ENCODE measurements at places on chromosomes 3 and 15.

GRCh38 chr3:98602078-98602678, 8.8 kb upstream of the CPOX start:
- DNase-seq, result no peak

GRCh38 chr3:155744626-155745324, at the start of gene PLCH1:
TSS of gene PLCH1 (minus strand) at chr3:155745071. CDS start at chr3:155704224, 40,847 bp downstream.
- peak; percentile 27 for DNase-seq

GRCh38 chr15:45763170-45763869, 128.5 kb downstream of the SQOR start:
- DNase-seq, result no peak

DNA sequence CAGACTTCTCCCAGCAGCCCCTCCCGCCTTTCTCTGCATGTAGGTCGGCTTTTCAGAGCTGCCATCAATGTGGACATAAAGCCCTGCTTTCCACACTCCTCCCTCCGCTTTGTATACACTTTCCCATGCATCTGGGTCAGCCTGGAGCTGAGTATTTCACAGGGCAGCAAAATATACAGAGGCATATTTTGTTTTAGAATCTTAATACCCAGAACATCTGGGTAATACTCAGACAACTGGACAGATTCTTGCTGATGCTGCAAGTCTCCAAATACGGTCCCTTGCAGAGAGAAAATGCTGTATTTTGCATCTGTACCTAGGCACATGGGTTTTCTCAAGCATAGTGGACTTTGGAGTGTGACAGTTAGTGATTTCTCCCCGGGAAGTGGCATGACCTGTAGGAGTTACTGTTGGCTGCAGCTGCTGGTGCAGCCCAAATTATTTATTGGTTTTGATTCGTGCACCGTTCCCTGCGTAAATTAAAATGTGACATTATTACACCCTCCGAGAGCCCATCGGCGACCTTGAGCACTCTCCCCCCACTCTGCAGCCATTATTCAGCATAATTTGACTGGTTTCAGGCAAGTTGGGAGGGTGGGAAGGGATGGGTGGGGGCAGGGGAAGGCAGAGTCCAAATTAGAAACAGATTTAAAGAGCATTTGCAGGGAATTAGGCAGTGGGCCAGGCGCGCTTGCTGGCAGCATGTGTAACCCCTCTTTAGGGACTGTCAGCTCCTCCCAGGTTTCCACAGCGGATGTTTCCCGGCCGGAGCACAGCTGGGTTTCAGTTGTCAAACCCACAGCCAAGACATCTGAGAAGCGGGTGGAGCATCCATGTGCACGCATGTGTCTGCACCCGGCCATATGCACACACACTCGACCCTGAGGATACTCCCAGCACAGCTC, 100.8 kb downstream of the CPN2 start:
- DNase-seq, result no peak

- DNase-seq, result no peak
Measured at GRCh38 chr3:3355442-3355841, 176.0 kb upstream of the CRBN start.

DNA sequence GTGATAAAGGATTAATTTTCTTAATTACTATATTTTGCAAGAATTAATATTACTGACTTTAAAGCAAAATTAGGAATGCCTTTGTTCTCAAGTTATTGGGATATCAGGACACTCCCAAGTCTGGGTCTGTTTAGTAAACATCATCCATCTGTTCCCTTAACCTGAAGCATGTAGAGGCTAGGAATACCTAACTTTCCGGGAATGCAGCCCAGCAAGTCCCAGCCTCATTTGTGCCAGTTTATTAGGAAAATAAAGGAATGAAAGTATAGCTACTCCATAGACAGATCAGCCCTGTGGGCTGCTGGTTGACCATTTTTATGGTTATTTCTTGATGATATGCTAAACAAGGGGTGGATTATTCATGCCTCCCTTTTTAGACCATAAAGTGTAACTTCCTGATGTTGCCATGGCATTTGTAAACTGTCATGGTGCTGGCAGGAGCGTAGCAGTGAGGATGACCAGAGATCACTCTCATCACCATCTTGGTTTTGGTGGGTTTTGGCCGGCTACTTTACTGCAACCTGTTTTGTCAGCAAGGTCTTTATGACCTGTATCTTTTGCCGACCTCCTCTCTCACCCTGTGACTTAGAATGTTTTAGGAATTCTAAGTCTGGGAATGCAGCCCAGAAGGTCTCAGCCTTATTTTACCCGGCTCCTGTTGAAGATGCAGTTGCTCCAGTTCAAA, 540.2 kb downstream of the NAALADL2 start:
- DNase-seq, result no peak

- no peak for DNase-seq
Measured at GRCh38 chr3:129346695-129347457, 68.2 kb downstream of the HMCES start.

DNA sequence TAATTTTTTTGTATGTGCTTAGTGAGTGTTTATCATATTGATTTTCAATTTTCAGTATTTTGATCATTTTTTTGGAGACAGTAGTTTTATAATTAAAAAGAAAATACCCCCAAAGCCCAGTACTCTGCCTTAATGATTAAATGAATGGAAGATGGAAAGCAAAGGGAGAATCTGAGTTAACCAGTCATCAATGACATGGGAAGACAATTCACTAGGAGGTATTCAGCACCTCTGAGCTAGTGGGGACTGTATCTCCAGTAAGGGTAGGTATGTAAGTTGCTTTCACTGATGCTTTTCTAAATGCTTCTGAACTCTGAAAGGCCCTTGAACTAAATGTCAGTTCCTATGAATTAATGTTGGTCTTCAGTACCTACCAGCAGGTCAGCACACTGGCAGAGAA, 590.4 kb upstream of the DPPA4 start:
- no peak for DNase-seq

DNA sequence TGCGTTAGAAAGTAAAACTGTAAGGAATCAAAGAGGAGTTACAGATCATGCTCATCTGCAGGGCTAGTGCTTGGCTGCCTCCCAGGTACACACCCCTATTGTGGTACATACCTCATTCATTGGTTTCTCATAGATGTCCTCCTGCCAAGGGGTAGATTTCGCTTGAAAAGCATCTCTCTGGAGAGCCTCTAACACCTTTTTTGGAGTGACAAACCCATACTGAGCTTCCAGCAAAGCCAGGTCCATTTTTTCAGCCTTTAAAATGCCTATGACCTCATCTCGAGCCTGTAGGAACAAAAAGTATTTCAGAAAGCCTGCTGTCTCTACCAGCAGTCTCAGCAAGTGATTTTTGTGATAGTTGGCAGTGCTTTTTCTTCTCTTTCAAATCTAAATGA, 112.1 kb downstream of the CMSS1 start:
- no peak for DNase-seq

DNA sequence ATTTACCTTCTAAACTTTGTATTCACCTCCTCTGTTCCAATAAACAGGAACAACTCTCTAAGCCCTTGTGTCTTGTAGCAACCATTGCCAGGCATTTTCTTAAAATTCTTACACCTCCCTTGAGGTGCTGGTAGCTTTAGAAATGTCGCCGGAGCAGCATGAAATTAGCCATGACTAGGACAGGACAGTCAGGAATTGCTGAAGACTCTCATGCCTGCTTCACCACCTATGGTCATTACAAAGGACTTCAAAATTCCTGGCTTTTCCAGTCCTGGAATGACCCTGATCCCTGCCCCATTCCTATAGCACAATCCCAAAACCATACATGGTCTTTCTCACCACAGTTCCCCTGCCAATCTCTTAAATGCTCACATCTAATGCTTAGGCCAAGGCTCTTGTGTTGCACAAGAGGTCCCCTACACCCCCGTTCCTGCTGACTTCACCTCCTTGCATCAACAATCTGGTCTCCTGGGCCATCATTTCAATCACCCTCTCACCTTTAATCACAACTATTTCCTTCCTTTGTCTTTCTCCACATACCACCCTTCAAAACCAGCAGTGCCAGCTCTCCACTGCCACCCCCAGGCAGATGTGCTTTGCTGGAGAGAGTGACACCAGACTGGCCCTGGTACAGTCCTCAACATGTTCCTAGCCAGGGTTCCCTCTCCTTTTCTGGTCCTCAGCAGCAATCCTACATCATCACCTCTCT, 113.2 kb upstream of the TJP1 start:
- no peak for DNase-seq

DNA sequence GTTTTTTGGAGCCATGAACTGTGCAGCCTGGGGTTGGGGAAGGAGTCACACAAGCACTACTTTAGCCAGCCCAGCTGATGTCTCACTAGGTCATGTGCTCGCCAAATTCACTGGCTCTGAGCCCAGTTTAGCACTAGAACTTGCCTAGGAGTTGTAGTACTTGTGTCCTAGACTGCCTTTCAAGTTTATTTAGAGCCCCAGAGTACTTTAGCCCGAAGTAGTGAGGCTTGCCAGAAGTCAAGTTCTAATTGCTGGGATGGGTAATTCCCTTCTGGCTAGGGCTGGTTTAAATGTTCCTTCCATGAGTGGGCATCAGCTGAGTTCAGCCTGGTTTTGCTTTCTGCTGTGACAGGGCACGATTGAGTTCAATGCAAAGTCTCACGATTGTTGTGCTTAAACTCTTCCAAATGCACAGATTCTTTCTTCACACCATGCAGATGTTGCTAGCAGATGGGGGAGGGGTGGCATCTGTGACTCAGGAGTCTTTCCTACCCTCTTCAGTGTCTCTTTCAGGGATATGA, 228.2 kb upstream of the ZPLD1 start:
- no peak for DNase-seq

- no peak for DNase-seq
Measured at GRCh38 chr3:50204804-50205412, at the start of gene SLC38A3. TSS of gene SLC38A3 (plus strand) at chr3:50205271. CDS start at chr3:50214200, 8,929 bp downstream.

GRCh38 chr15:50050986-50051743, 67.9 kb downstream of the ATP8B4 start:
- no peak for DNase-seq

GRCh38 chr3:158108445-158108985, 1.4 kb upstream of the RSRC1 start:
- DNase-seq, result no peak

- no peak for DNase-seq
Measured at GRCh38 chr3:154428286-154429206, 1.4 kb downstream of the GPR149 start.

DNA sequence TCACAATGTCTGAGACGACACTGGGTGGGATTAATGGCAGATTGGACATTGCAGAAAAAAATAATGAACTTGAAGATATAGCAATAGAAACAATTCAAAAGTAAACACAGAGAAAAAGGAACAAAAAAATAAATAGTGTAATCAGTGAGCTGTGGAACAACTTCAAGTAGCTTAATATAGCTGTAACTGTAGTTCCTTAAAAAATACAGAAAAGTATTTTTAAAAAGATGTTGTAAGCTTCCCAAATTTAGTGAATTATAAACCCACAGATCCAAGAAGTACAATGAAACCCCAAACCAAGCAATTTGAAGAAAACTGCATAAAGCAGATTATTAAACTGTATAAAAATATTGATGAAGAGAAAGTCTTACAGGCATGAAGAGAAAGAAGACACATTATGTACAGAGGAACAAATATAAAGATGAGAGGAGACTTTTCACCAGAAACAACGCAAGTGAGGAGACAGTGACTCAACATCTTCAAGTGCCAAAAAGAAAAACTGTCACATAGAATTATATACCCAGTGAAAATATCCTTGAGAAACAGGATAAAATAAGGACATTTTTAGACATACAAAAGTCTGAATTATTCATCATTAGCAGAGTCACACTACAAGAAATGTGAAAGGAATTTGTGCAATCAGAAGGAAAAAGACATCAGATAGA, 176.4 kb downstream of the NFKBIZ start:
- no peak for DNase-seq

GRCh38 chr15:72280751-72281150, 8.4 kb upstream of the PARP6 start:
- DNase-seq, result no peak

DNA sequence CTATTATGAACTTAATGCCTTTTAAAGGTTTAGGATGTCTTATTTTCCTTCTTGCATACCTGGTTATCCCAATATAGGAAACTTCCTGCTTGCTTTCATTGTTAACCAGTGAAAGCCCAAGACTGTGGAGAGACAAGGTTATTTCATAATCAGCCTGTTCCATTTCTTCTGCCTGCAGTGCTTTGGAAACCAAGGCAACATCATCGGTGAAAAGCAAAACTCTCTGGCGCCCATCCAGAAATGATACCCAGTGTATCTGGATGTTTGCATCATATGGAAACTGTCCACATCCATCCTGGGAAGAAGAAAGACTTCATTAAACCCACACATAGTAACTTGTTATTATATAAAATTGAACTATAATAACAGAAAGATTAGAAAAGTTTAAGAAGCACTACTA, 170.1 kb downstream of the VPS13C start:
- DNase-seq, result no peak

- no peak for DNase-seq
Measured at GRCh38 chr3:189270248-189270832, 98.6 kb downstream of the TPRG1 start.

GRCh38 chr15:63596676-63597037, 530 bp upstream of the FBXL22 start:
- no peak for DNase-seq

- no peak for DNase-seq
Measured at GRCh38 chr3:71973274-71974030, 188.5 kb upstream of the PROK2 start.

DNA sequence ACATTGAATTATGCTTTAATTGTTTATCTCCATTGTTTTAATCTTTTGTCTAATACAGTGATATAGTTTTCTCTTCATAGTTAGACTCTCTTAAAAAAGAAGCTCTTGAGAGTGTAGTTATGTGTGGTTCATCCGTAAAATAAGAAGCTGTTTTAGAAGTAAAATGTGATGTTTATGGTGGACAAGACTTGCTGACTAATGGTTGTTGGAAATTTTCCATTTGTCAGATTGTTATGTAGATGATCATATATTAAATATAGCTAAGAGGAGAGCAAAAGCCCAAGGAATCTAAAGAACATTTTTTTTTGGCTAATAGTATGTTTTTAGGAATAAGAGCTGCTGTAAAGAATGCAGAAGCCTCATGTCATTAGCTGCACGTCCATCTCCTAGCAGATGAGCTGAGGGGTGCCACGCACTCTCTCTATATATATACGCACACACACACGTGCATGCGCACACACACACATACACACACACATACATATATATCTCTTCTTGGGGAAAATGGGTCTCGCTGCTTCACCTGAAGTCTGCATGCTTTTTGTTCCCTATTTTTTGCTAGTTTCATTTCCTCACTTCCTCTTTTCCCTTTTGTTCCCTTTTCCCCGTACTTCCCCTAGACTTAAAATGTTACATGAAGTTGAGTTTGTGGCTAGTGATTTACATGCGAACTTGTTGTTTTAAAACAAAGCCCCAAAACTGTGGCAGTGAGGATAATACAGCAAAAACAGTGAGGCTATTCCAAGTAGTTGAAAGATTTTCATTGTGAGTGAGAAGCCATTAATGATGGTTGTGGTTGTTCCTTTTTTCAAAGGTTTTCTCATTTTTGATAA, 107.8 kb downstream of the MBNL1 start:
- no peak for DNase-seq

GRCh38 chr3:77055841-77056341, 16.0 kb downstream of the ROBO2 start:
- no peak for DNase-seq
